Fibroblast of skin of scalp (primary cell): ENCODE measurements at places on chromosomes 5 and 9.

GRCh38 chr5:57191986-57192385, 18.1 kb downstream of the GPBP1 start:
- no peak for DNase-seq

- DNase-seq = peak; percentile 61
Observed at GRCh38 chr9:81335879-81336421, 353.4 kb downstream of the TLE1 start.

GRCh38 chr9:117323390-117323789, 91.5 kb downstream of the ASTN2 start:
- no peak for DNase-seq

DNA sequence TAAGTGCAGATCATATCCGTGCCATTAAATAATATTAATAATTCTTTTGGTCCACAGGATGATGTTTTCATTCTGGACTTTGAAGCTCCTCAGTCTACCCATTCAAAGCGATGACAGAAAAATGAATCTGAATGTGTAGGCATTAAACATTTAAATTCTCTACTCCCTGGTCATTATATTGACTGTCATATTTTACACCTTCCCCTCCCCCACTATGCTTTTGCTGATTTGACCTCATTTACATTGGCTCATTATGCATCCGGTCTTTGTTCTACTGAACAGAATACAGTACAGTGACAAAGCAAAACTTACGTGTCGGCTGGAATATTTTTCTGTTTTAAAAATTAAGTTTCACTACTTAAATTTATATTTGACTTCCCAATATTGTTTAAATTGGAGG, 289.7 kb upstream of the TMEM161B start:
- DNase-seq = no peak

DNA sequence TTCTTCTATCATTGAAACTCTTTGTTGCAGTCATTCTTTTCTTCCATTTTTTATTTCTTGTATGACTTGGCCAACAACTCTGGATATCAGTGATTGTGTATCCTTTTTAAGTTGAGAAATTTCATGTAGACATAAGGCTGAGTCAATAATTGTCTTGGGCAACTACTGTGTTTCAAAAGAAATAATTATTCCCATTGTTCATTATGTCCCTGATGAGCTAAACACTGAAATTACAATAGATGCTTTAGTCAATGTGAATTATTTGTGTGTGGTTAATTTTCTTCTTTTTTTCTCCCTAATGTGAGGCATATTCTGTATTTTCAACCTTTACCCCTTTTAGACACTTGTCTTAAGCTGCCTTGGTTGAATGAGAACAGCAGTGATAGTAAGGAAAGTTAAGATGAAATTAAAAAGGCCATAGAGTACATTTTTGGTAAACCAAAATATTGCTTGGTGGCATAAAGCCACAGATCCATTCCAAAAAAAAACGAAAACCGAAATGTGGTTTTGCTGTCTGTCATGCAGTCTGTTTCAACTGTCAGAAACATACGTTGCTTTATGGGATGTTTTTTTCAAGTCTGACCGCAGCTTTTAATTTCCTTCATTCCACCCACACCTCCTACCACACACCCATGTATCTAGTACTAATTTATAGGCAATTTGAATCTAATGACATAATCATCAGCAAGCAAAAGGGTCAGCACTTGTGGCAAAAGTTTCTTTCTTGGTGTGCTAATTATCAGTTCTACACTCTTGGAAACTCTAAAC, 21.1 kb downstream of the TLE4 start:
- DNase-seq = peak; percentile 22
